Stimulated activated CD8-positive, alpha-beta memory T cell treated with anti-CD3 and anti-CD28 coated beads, Interleukin-7, amount 100 ng/mL, for 1 hour (primary cell): ENCODE measurements at places on chromosomes 7 and 10.

GRCh38 chr10:3723766-3724165, 61.2 kb downstream of the KLF6 start:
- no peak for DNase-seq

- DNase-seq = no peak
Measured at GRCh38 chr7:11185179-11185815, 211.6 kb downstream of the PHF14 start.

GRCh38 chr10:48251525-48252353, 22.8 kb downstream of the FRMPD2 start:
- DNase-seq = no peak

GRCh38 chr10:6669269-6669859, 89.3 kb upstream of the PRKCQ start:
- no peak for DNase-seq

DNA sequence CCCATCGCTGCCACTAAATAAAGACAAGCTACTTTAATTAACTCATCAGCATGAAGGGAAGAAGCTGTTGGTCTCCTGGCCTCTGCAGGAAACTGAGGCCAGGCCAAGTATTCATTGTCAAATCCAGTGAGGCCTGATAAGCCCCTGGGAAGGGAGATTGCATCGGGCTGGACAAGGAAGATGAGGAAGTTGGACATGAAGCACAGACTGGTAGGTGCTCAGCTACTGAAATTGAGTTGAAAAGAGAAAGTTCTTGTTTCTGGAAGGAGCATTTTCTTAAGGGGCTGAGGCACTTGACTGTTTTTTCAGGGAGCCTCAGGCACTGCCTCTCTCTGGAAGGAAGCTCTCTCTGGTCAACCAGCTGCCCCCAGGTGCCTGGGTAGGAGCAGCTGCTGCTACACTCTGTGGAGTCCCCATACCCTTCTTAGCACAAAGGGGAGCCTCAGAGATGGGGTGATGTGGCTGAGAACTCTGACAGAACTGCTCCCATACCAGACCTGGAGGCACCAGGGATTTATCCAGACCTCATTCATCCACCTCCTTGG, 90.3 kb upstream of the IKZF1 start:
- no peak for DNase-seq

- DNase-seq = no peak
Measured at GRCh38 chr7:106653488-106653887, 7.5 kb downstream of the CCDC71L start.

GRCh38 chr7:152054367-152055230, 29.1 kb downstream of the GALNT11 start:
- DNase-seq = no peak

- no peak for DNase-seq
Measured at GRCh38 chr10:113243311-113243710, 293.3 kb downstream of the TCF7L2 start.

GRCh38 chr10:124374535-124375352, 44.0 kb downstream of the OAT start:
- DNase-seq = no peak

DNA sequence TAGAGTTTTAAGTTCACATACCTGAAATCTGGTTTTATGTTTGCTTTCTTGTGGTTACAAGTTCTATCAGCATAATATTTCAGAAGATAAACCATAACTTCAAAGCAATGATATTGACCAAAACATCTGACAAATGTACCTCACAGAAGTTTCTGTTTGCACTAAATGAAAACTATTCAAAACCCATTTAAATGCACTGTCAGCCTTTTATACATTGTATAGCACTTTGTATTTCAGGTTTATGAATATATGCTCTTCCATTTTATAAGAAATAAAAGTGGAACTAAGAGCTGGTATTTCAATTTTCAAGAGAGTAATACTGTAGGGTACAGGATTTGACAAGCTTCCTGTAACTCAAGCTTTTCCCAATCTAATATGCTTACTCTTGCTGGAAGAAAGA, 388.6 kb upstream of the MBL2 start:
- DNase-seq = no peak

DNA sequence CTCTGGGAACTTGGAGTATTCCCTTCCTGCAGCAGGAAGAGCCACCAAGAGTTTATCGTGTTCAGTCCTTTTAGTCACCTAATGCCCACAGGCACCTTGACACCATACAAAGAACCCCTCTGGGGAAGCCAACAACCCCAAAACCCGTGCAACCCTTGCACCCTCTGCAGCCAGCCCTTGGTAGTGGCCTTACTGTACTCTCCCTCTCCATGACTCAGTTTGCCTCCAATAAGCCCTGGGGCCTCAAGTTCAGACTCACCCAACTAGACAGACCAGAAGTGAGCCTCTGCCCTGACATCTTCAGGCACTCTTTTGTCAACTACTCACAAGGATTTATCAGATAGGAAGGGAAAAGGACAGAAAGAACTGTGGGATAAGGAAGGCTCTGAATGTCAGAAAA, 30.9 kb downstream of the KCNMA1 start:
- no peak for DNase-seq

DNA sequence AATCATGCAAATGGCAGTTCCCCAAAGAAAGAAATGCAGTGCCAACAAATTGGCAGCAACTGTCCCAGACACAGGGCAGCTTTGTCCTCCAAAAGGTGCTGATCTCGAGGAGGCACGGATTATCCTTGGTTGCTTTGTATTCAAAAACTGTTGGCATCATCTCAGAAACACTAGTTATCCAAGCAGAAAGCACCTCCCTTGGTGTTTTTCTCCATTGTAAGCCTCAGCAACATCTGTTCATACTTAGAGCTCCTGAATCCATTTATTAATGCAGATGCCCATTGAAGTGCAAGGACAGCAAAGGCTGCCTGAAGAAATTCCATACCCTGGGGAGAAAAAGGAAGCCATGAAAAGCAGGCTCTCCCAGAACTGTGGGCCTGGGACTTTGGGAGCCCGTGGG, 1.1 kb upstream of the NPS start:
- no peak for DNase-seq

DNA sequence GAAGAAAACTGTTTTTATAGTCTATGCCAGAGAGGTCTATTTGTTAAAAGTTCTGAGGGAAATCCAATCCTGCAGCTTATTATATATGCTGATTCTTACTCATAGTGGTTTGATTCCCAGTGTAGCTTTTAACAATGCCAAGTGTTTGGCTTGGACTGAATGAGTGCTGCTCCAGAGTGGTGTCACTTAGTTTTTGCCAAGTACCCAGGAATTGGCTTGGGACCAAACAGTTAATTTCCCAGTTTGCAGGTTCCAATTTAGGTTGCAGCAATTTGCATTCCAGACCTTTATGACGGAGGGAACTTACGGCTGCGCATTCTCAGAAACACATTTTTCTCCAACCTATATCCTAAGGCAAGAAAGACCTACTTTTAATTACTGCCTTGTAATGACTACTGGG, 32.4 kb downstream of the NSUN6 start:
- DNase-seq = no peak

GRCh38 chr10:77513781-77514331, 123.8 kb downstream of the KCNMA1 start:
- DNase-seq = no peak

- no peak for DNase-seq
Measured at GRCh38 chr10:104862-105565, 30.2 kb upstream of the ZMYND11 start.

DNA sequence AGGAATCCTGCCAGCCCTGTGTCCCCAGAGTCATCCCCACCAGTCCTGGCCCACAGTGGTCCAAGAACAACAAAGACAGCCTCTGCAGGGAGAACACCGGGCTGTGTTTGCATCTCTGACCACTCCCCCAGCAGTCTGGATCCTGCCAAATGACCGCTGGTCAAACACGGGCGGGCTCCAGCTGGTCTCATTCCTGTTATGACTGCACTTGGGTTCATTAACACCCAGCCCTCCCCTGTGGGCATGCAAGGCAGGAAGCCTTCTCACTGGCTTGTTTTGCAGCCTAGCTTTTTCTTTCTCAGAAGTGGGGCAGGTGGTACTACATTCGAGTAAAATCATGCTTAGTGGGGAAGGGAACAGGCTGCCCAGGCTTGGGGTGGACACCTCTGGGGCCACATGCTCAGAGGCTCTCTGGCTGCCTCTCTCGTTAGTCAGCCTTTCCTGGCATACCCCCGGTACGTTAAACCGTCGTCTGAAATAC, 190.0 kb downstream of the PLXNA4 start:
- no peak for DNase-seq

GRCh38 chr10:43090188-43090587, 13.3 kb downstream of the RET start:
- no peak for DNase-seq

DNA sequence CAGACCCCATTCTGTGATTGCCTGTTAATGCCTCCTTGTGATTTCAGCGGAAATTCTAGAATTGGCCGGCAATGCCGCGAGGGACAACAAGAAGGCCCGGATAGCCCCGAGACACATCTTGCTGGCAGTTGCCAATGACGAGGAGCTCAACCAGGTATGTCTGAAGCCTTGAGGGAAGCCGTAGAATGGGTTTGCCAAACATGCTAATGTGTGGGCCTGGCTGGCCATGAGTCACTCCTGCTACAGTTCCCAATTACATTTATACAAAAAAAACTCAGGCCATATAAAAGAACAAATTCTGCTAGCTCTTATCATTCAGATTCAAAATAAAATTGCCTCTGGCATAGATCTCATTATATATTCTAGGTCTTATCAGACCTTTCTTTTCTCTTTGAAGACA, 37.4 kb downstream of the MACROH2A2 start:
- no peak for DNase-seq

- DNase-seq = no peak
Measured at GRCh38 chr7:22361320-22361719, 4.4 kb upstream of the RAPGEF5 start.

DNA sequence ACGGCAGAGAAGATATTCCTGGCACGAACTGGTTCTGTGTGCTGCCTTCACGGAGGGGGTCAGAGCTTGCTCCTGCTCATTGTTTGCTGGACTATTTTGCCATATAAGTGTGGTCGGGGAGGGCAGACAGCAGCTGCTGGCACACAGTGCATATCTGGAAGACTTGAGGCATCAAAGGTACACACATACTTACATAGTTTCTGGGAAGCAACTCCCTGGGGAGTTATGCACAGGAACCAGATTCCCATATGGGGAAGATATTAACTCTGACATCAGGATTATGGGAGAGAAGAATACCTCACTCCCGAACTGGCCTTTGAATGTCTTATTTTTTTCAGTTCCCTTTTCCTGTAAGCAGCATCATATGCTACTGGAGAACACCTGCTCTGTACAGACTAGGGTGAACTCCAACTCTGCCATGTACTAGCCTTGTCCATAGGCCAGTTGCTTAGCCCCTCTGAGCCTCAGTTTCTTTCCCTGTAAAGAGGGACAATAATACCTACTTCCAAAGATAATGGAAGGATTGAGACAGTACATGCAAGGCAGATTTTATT, 41.5 kb downstream of the LGI1 start:
- no peak for DNase-seq
